Renal cortex interstitium (tissue), 15 donors: ENCODE measurements at places on chromosomes 12 and 14. TPM values are rescaled to one million over a fixed set of nuclear protein-coding genes. Genes with fewer than 3 reads are reported as not detected.

The CD4 gene
- 31.1 TPM for polyA plus RNA-seq

The SDR9C7 gene
- polyA plus RNA-seq, result 0.44 TPM

The TMX1 gene
- 44.2 TPM for polyA plus RNA-seq

The FSCB gene
- not detected for polyA plus RNA-seq

The KRT83 gene
- not detected for polyA plus RNA-seq

The ARPC3 gene
- polyA plus RNA-seq, result 266 TPM

The GUCY2C gene
- polyA plus RNA-seq, result 0.86 TPM

The DBX2 gene
- 0.11 TPM for polyA plus RNA-seq

The CRY1 gene
- 35.0 TPM for polyA plus RNA-seq

The MYRFL gene
- 3.2 TPM for polyA plus RNA-seq

The GLIPR1 gene
- polyA plus RNA-seq, result 17.6 TPM

The LALBA gene
- polyA plus RNA-seq, result not detected

The KCNJ8 gene
- polyA plus RNA-seq, result 20.8 TPM

The CD69 gene
- 5.2 TPM for polyA plus RNA-seq

The RNU4-1 gene
- polyA plus RNA-seq, result not detected

The GLT1D1 gene
- polyA plus RNA-seq, result 1.9 TPM

The APAF1 gene
- polyA plus RNA-seq, result 40.5 TPM

The GAPDH gene
- 2,404 TPM for polyA plus RNA-seq

The PRH2 gene
- polyA plus RNA-seq, result 0.56 TPM

The SLC48A1 gene
- polyA plus RNA-seq, result 51.3 TPM

The EIF2S3B gene
- polyA plus RNA-seq, result 2.2 TPM

The DCN gene
- 484 TPM for polyA plus RNA-seq

The RNASE1 gene
- 112 TPM for polyA plus RNA-seq

The KLHDC1 gene
- polyA plus RNA-seq, result 7.5 TPM

The KRT3 gene
- not detected for polyA plus RNA-seq

The ITGA7 gene
- 45.7 TPM for polyA plus RNA-seq

The NFE2 gene
- polyA plus RNA-seq, result 3.7 TPM

The TOMM20L gene
- 1.1 TPM for polyA plus RNA-seq

The JPH4 gene
- polyA plus RNA-seq, result 14.1 TPM

The PARP11 gene
- polyA plus RNA-seq, result 19.0 TPM

The TRPV4 gene
- polyA plus RNA-seq, result 14.8 TPM

The PLEKHD1 gene
- 5.0 TPM for polyA plus RNA-seq

The RAB35 gene
- polyA plus RNA-seq, result 43.1 TPM

The B4GALNT1 gene
- 1.3 TPM for polyA plus RNA-seq

The RIN3 gene
- 6.3 TPM for polyA plus RNA-seq

The IL26 gene
- not detected for polyA plus RNA-seq

The CABP1 gene
- polyA plus RNA-seq, result 4.7 TPM

The GPX2 gene
- polyA plus RNA-seq, result 0.59 TPM

The LRRC23 gene
- 21.8 TPM for polyA plus RNA-seq

The NPFF gene
- 1.00 TPM for polyA plus RNA-seq

The NUDT14 gene
- 36.2 TPM for polyA plus RNA-seq

The NKX2-1 gene
- polyA plus RNA-seq, result not detected

The CIT gene
- 18.3 TPM for polyA plus RNA-seq

The COCH gene
- 4.3 TPM for polyA plus RNA-seq

The PPP1R1A gene
- 54.2 TPM for polyA plus RNA-seq

The TPPP2 gene
- polyA plus RNA-seq, result 3.0 TPM

The RD3L gene
- polyA plus RNA-seq, result not detected

The ENDOU gene
- polyA plus RNA-seq, result 0.47 TPM

The SOX5 gene
- 7.4 TPM for polyA plus RNA-seq

The LDHB gene
- polyA plus RNA-seq, result 1,498 TPM

The ATP2A2 gene
- 162 TPM for polyA plus RNA-seq

The KLRC1 gene
- 0.80 TPM for polyA plus RNA-seq

The TAS2R46 gene
- not detected for polyA plus RNA-seq
